ENCODE measurements at places on chromosomes 1 and 21. TPM values are rescaled to one million over a fixed set of nuclear protein-coding genes. Genes with fewer than 3 reads are reported as not detected.

ADCY10 gene
- total RNA-seq = 0.91 TPM

CELA2A gene
- total RNA-seq = not detected

ZBTB7B gene
- total RNA-seq = 64.9 TPM

NPPB gene
- not detected for total RNA-seq

TMCO4 gene
- 12.0 TPM for total RNA-seq

HENMT1 gene
- 10.6 TPM for total RNA-seq

- DNase-seq = no peak
Observed at GRCh38 chr21:15054089-15054488, 10.7 kb downstream of the NRIP1 start.

DNA sequence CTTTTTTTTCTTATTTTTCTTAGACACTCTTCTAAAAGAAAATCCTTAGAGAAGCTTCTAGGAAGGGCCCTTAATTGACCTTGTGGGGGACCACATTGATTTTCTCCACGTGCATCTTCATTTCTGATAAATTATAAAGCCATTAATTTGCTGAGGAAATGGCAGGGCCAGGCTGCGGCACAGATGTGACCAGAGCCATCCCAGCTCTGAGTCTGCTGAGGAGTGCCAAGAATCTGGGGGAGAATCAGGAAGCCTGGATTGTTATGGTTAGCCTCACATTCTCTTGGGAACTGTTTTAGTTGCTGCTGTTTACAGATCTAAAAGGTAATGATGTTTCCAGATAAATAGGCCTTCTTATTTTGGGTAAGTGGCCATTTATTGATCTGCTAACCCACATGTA lies 16.2 kb downstream of the PROX1 start:
- no peak for DNase-seq
